ENCODE measurements at places on chromosomes 5 and 9.

- no peak for DNase-seq
Observed at GRCh38 chr9:37908698-37909186, 4.8 kb upstream of the SLC25A51 start.

GRCh38 chr9:127835991-127836516 lies 18.4 kb downstream of the ENG start:
- no peak for DNase-seq

DNA sequence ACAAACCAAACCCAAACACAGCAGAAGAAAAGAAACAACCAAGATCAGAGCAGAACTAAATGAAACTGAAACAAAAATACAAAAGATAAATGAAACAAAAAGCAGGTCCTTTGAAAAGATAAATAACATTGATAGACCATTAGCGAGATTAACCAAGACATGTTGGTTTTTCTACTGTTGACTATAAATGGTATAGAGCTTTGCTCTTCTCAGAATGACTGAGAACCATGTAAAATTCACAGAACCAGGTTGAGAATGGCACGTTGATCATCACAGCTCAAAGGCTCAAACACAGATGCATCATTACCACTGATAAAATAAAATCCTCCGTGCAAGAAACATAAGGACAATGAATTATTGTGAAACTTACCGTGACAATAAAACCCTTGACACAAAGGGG lies 105.2 kb downstream of the MARCHF11 start:
- DNase-seq: no peak

- no peak for DNase-seq
Observed at GRCh38 chr5:64210866-64211265, 45.2 kb downstream of the RNF180 start.

- DNase-seq: peak; percentile 41
Observed at GRCh38 chr9:137115394-137116026, 977 bp upstream of the DPP7 start.

GRCh38 chr5:116719106-116719505 lies 144.5 kb upstream of the SEMA6A start:
- DNase-seq: no peak

GRCh38 chr5:6766604-6767093 lies 53.4 kb downstream of the TENT4A start:
- DNase-seq: peak; percentile 89

GRCh38 chr5:7794311-7794710 lies 56.6 kb downstream of the CFAP90 start:
- no peak for DNase-seq

- DNase-seq: no peak
Observed at GRCh38 chr5:39680213-39680612, 255.4 kb upstream of the DAB2 start.

DNA sequence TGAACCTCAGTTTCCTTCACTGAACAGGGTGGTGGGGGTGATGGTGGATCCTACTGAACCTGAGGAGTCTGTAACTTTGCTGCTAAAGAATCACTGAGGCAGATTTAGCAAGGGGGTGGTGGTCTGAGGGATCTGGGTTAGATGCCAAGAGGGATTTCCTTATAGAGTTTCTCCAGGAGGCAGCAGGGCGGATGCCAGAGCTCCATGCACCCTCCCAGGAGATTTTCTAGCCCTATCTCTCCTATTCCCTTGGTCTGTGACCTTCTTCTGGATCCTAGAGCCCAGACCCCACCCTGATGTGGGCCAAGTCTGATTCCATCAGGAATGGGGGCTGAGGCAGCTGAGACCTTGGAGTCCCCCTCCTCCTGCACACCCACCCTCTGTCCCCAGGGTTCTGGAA lies 6.0 kb downstream of the PTGS1 start:
- DNase-seq: no peak

GRCh38 chr5:168302785-168303184 lies 11.3 kb downstream of the WWC1 start:
- DNase-seq: no peak

DNA sequence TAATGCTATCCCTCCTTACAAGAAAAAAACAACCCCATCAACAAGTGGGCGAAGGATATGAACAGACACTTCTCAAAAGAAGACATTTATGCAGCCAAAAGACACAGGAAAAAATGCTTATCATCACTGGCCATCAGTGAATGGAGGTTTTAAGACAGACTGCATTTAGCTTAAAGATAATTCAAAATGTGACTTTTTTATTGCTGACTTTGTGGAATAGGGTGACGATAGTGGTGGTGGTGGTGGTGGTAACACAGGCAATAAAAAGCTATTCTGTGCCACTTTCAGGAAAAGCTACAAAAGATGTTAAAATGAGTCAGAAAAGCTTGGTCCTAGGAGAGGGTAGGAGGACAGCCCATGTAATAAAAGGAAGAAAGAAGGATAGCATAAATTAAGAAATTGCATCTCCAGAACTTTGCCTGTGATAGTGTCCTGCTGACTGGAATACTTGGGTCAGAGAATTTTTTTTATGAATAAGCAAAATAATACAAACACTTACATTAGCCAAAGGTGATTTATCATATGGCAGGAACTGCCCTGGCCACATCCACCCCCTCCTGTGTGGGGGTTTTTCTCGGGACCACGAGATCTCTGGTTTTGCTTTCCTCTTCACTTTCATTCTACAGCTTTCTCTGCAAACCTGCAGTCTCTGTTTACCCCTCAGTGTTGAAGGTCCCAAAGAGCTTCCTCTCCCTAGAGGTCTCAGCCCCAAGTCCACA lies 186.7 kb downstream of the DRD1 start:
- DNase-seq: no peak

DNA sequence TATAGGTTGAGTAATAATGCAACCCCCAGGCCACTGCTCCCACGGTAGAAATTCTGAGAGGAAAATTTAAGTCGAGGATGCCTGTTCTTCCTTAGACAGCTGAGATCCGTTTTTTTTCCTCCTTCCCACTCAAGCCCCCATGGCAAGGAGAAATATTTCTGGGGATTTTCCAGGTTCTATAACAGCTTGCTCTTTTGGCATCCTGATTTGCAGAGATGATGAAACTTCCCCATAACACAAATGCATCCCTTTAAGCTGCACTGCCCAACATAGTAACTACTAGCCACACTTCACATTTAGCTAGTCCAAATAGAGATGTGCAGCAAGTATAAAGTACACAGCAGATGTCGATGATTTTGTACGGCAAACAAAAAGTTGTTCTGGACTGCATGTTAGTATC lies 32.5 kb upstream of the GNA14 start:
- no peak for DNase-seq

- DNase-seq: no peak
Observed at GRCh38 chr9:15512204-15512603, 1.4 kb upstream of the PSIP1 start.

- DNase-seq: no peak
Observed at GRCh38 chr5:144281784-144282183, 111.1 kb downstream of the KCTD16 start.

- no peak for DNase-seq
Observed at GRCh38 chr9:82456642-82457041, 468.1 kb downstream of the SPATA31D1 start.

- DNase-seq: no peak
Observed at GRCh38 chr5:86617309-86617755, 409 bp upstream of the COX7C start.

- peak; percentile 38 for DNase-seq
Observed at GRCh38 chr5:154740483-154740882, 14.7 kb upstream of the LARP1 start.

DNA sequence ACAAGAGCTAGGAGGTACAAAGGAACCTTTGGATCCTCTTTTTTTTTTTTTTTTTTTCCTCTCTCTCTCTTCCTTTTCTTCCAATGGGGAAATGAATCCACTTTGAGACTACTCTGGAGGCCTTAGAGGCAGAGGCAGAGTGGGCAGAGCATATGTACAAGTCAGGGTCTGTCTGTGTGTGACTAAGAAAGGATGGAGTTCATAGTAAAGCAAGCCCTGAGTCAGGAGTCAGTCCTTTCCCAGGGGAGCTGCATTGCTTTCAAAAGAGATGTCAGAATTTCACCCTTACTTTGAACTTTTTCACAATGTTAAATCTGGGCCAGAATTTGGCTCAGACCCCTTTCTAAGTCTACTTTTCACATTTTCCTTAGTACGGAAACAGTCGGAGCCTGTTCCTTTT lies 792.4 kb upstream of the C9orf72 start:
- no peak for DNase-seq

GRCh38 chr5:54362992-54363625 lies 52.7 kb upstream of the ARL15 start:
- no peak for DNase-seq

GRCh38 chr9:126390923-126391322 lies 64.3 kb downstream of the MVB12B start:
- no peak for DNase-seq
